ENCODE measurements at places on chromosomes 4 and X.

GRCh38 chrX:115067812-115068211 lies 50.4 kb upstream of the IL13RA2 start:
- peak; percentile 4 for DNase-seq

- DNase-seq, result no peak
These were observed 98.1 kb downstream of the DCTD start for GRCh38 chr4:182818926-182819730.

DNA sequence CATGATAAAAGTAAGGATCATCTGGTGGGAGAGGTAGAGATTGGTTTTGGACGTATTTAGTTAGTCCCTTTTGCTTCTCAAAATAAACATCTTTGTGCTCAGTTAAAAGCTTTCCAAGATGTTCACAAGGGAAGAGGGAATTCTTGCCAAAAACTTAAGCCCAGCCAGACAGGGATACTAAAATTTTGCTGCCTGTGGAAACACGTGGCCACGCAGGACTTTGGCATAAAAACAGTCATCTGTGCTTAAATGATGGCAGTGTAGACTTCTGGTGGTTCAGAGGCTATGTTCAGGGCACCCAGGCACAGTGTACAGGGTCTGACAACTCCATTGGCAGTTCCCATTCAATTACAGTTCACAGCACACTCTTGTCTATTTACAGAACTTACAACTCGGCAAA lies 93.2 kb upstream of the JADE1 start:
- DNase-seq, result no peak

GRCh38 chrX:70176938-70177533 lies at the start of gene DGAT2L6:
Gene DGAT2L6 (plus strand): TSS chrX:70177483. CDS start chrX:70177583, 100 bp downstream.
- DNase-seq, result no peak

DNA sequence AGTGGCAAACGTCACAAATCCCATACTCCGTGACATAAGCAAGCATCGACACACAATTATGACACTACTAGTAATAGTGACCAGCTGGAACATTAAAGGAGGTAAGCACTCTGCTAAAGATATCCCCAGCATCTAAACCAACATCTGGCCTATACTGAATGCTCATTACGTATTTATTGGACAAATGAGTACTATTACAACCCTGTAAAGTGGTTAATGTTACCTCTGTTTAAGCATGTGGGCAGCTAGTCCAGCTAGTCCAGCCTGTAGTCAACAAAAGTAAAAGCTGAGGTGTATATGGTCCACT lies 419 bp upstream of the RPGR start:
- DNase-seq, result no peak

DNA sequence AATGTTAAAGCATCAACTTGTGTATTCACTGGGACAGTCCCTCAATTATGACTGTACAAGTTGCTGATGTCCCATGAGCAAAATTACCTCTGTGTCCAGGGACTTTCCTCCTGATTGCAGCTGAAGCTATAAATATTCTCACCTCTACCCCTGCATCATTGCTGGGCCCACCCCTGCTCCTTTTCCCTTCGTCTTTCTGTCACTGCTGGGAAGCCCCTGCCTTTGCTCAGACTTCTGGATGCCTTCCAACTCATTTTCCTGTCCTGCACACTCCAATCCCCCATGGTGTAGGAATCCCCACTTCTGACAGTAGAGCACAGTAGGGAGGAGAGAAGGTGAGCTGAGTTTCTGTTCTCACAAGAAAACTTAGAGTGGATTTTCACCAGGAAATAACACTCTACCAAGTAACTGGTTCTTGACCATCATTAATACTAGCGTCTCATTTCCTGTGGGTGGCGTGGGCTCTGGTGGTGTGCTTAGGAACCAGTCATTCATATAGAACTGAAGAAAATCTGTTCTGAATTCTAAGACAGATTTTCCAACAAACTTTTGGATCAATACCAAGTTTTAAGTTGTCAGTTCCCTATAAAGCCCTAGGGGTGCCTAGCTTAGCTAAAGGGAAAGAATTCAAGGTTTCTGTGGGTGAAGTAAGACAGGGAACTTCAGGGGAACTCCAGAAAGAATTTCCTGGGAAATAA lies 136.2 kb upstream of the MED14 start:
- DNase-seq, result no peak

GRCh38 chrX:78957049-78957767 lies 12.0 kb downstream of the P2RY10 start:
- DNase-seq, result no peak

DNA sequence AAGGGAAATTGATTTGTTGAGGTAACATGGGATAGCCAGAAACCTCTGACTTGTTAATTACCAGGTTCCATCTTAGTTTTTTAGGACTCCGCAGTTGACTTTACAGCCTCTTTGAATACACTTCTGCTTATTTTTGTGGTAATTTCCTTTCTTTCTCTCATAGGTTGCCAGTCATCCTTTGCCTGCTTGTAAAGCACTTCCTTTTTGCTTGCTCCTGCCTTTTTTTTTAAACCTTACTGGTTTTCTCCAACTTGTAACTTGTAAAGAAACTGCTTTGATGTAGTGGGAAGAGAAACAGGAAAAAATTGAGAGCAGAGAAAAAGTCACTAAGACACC lies 2.6 kb downstream of the PGK1 start:
- DNase-seq, result no peak

GRCh38 chrX:69318651-69319340 lies 153.5 kb upstream of the PJA1 start:
- no peak for DNase-seq

GRCh38 chrX:123713841-123714240 lies 19.0 kb downstream of the THOC2 start:
- no peak for DNase-seq

DNA sequence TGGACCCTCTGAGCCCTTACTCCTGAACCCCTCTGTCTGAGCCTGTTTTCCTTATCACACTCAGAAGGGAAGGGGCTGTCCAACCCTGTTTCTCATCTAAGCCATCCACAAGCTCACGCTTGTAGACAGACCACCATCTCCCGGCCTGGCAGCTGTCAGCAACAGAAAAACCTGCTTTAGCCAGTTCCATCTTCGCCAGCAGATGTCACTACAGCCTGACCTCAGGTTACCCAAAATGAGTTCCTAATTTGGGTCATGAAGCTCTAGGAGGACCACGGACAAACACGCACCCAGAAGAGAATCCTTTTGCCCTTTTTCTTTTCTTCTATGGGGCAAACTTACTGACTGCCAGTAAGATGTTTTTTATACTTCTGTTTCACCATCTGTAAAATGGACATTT lies 445.4 kb downstream of the BCOR start:
- peak; percentile 10 for DNase-seq

DNA sequence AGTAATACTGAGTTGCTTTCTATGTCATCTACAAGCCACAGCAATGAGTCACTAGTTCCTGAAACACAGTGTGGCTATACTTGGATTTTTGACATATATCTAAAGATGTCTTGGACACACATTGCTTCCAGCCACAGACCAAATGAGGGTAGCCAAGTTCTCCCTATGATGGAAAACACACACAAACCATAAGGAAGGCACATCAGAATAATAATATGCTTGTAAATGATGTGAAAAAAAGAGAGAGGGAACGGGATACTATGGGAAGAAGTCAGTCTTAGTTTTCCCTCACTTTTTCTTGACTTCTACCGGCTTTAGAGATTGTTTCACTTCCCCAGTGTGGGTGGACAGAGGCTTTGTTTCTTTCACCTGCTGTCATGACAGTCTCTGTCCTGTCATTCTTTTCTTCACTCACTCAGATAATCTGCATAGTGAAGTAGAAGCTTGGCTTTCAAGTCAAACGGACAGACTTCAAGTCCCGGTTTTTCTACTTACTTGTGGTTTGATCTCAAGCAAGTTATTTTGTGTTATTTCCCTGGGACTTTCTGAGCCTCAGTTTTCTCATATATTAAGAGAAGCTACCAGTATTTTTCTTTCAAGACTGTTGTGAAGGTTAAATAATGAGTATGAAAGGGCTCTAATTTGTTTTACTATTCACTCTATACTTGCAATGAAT lies 34.7 kb downstream of the P2RY10 start:
- no peak for DNase-seq

- DNase-seq, result peak; percentile 23
These were observed 98.8 kb downstream of the CASK start for GRCh38 chrX:41824551-41824950.

DNA sequence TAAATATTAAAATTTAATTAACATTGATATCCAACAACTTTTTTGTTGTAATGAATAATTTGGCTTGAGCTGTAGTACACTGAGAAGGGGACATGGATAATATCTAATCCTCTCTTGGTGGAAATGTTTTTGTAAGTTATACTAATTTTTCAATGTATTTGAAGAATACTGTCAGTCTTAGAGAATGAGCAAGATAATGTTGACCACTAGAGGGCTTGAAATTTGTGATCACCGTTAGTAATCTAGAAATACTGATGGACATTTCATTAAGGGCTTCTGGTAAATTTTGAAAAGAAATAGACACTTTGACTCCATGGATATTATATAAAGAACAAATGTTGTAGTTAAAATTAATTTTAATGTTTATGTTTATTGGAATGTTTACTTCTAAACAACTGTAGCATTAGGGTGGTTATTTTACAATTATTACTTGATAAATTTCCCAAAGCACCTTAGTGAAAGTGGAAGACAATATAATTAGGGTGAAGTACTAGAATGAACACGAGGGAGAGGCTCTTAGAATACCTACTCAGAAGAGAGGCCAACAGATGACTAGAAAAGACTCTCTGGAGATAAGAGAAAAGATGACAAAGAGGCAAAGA lies 20.0 kb upstream of the CAMK2D start:
- peak; percentile 12 for DNase-seq

- no peak for DNase-seq
These were observed 314.7 kb downstream of the CHIC1 start for GRCh38 chrX:73877687-73878086.

DNA sequence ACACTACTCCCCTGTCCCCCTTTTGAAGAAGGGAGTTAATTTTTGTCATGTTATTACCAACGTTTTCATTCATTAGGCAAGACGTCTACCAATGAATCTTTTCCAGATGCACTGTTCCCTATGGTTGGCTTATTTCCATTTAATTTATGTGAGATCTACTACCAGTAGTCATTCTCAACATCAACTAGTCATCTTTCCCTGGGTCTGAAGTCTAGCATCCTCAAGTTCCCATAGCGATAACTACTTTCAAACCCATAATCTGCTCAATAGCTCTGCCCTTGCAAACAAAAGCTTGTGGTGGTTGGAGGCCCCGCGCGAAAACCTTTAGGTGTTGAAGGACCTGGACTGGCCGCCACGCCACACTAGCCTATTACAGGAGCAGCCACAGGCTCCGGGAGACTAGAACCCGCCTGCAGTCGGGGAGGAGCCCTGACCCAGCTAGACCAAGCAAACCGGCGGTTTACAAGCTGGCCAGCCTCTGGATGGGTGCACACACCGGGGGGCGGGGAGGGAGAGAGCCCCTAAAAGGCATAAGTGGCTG lies 746 bp downstream of the PPAT start:
- peak; percentile 38 for DNase-seq

DNA sequence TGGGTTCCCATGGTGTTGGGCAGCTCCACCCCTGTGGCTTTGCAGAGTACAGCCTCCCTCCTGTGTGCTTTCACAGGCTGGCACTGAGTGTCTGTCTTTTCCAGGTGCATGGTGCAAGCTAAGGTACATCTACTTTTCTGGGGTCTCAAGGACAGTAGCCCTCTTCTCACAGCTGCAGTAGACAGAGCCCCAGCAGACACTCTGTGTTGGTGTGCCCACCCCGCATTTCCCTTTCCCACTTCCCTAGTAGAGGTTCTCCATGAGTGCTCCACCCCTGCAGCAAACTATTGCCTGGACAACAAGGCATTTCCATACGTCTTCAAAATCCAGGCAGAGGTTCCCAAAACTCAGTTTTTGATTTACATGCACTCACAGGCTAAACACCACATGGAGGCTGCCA lies 143.0 kb downstream of the TECRL start:
- DNase-seq, result no peak

DNA sequence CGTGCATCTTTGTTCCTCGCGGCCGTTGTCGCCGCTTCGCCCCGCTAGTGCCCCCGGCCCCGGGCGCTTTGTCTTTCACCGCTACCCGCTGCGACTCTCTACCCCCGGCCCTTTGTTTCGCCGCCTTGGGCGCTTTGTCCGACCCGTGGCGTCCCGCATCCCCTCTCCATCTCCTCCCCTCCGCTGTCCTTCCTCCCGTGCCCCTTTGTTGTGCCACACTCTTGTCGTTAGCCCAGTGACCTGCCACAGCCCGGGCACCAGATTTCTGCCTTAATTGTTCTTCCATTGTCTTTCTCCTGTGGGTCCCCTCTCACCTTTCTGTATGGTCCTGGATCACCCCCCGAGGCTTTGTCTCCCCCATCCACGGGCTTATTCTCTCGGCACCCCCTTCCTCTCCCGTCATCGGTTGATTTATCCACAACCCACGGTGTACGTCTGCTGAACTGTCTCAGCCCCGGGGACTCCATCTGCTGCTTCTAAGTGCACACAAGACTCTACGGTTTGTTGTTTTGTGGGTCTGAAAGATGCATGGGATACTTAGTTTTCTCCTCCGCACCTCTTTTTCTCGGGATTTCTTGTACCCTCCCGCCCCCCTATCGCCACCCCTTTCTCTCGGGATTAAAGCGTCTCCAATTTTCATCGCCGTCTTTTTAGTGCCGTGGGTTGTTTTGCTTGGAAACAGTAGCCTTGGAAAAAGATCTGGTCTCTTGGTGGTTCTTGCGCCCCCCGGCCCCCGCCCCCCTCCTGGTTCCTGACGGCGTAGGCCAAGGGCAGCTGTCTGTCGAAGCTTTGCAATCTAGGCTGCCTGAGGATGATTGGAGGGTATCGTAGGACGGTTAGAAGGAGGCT lies 783 bp downstream of the RBPJ start:
- no peak for DNase-seq

- DNase-seq, result no peak
These were observed 21.1 kb upstream of the LUZP4 start for GRCh38 chrX:115268421-115268820.

GRCh38 chr4:34258176-34258575 lies 1986.1 kb downstream of the ARAP2 start:
- no peak for DNase-seq

GRCh38 chr4:173493041-173493440 lies 37.0 kb downstream of the HAND2 start:
- DNase-seq, result no peak

DNA sequence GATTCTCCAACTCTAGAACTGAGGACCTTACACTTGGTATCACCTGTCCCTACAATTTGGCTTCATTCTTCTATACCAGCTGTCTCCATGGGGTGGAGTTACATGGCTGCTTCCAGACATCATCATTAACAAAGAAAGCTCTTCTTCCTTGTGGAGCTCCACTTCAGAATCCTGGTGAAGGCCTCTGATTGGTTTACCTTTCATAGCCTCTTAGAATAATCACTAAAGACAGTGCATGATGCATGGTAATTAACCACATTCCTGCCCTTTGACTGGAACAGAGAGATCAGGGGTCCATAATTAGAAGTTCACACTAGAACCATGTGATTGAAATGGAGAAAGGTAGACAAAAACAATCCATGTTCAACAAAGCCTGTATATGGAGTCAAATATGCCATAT lies 112.6 kb upstream of the ZNF827 start:
- DNase-seq, result no peak

Measured in H4 (cell line).